ENCODE measurements at places on chromosomes 11 and 22.

DNA sequence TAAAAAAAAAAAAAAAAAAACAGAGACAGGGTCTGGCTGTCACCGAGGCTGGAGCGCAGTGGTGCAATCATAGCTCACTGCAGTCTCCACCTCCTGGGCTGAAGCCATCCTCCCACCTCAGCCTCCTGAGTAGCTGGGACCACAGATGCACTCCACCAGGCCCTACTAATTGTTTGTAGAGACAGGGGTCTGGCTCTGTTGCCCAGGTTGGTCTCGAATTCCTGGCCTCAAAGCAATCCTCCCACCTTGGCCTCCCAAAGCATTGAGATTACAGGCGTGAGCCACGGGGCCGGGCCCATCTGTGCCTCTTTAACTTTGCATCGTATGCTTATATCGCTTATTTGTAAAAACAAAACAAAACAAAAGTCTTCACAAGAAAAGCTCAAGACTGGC, 3.1 kb downstream of the CPT1A start:
- DNase-seq, result no peak

DNA sequence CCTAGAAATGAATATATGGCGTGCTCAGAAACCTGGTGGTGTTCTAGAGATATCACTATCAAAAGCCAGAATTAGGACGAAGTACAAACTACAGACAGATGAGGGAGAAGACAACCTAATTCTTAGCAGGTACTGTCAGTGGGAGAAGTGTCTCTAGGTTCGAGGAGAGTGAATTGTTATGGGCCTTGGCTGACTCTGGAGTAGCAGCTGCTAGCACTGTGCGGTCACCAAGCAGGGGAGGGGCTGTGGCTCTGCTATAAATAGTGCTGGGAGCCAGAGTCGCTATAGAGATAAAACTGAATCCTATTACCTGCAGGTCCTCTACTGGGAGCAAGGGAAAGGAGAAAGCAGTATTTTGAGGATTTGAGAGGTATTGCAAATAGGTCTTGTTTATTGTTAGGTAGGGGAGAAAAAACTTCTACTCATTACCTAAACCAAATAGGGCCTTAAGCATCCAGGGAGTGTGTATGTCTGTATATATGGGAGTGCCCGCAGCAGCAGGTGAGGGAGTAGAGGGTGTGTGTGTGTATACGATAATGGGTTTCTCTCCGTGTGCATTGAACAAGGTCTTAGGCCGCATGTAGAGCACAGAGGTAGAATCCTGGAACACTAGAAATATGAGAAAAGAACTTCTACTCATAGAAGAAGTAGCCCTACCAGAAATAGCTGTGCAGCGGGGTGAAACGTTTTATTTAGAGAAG, 2.2 kb downstream of the MADD start:
- no peak for DNase-seq

- DNase-seq, result no peak
Measured at GRCh38 chr11:120657306-120658070, 145.9 kb downstream of the GRIK4 start.

DNA sequence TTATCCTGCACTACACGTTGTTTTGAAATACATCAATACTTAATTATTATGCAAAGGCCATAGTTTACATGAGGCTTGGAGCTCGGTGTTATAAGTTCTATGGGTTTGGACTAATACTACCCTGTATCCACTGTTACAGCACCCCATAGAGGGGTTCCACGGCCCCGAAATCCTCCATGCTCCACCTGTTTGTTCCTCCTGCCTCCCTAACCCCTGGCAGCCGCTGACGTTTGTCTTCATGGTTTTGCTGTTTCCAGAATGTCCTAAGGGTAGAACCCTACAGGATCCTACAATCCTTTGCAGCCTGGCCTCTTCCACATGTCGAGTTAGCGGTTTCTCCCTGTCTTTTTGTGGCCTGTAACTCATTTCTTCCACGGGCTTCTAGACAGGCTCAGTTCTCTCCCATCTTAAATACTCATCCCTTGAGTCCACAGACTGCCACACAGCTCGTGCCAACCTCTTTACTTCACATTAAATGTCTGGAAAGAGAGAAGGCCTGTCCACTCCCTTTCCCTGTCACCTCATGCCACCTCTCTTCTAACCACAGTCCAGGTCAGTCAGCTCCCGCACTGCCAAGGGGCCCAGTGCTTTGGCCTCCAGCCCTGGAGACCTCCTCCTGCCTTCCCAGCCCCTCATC, 42.4 kb upstream of the TH start:
- DNase-seq, result no peak

DNA sequence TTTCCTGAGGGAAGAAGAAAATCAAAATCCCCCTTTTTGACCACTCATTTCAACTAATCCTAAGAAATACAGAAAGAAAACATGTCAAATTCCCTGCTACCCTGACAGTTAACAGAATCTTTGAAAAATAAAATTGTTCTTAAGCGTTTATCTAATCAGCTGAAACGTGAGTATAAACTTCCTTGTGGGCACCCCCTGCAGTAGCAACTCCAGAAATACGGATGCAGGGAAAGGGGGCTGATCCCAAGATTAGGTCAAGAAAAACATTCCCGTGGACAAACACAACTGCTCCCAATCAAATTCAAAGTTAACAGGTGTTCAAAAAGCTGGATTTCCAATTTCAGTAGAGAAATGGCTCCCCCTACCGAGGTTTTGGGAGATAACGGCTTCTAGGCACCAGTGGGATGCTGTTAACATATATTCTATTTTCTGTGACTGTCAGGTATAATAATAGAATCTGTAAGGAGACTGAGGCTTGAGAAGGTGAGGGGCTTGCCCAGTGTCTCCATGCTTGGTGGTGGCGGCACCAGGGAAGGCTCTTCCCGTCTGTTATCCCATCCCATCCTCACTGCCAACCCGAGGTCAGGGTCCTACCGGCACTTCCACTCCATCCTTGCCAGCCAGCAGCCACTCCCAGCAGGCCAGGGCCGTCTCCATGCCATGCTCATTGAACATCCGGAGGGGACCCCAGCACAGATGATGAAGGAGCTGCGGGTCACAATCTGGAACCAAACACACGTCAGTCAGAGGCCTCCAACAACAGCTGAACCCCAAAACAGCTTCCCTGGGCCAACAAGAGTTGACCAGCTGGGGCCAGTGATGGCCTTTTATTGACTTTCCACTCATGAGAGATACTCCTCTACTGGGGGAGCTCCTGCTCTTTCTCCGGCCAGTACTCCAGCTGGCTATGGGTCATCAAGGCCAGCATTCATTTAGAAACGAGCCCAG, 32.0 kb upstream of the SERPIND1 start:
- no peak for DNase-seq

GRCh38 chr22:32202539-32203180, 2.2 kb downstream of the RFPL2 start:
- no peak for DNase-seq

DNA sequence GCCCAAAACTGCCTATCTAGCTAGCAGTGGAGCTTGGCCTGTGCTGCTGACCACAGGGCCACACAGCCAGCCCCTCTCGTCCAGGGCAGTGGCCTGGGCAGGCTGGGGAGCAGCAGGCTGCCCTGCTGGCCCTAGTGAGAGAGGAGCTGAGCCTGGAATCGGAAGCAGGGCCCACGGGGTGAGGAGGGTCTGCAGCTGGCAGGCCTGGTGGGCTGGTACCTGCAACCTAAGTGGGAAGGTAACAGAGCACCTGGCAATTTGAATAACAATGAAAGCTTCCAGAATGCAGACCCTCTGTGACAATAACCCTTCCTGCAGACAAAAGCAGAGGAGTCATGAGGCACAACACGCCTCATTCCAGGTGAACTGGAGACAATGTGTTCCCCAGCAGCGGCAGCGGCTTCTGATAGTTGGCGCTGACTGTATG, 31.8 kb upstream of the RFPL3 start:
- DNase-seq, result no peak

DNA sequence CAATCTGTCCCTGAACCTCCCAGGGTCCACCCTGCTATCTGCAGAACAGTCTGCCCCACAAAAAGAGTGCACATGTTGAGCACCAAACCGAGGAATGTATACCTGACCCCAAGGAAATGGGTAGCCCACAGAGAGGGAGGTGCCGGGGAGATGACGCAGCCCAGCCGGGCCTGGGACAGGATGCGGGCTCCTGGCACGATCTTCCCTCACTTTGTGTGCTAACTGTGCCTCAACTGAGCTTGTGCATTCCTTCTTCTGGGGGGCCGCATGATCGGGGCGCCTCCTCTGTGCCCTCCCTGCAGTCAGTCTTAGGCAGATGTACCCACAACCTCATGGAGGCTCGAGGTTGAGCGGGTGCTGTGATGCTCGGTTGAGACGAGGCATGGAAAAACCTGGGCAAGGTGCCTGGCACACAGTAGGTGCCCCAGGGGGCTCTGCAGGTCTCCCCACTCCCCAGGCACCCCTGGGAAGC, 2.4 kb downstream of the GAS2L1 start:
- DNase-seq, result peak; percentile 20

- DNase-seq, result no peak
Measured at GRCh38 chr22:37207981-37208380, 4.3 kb downstream of the SSTR3 start.

DNA sequence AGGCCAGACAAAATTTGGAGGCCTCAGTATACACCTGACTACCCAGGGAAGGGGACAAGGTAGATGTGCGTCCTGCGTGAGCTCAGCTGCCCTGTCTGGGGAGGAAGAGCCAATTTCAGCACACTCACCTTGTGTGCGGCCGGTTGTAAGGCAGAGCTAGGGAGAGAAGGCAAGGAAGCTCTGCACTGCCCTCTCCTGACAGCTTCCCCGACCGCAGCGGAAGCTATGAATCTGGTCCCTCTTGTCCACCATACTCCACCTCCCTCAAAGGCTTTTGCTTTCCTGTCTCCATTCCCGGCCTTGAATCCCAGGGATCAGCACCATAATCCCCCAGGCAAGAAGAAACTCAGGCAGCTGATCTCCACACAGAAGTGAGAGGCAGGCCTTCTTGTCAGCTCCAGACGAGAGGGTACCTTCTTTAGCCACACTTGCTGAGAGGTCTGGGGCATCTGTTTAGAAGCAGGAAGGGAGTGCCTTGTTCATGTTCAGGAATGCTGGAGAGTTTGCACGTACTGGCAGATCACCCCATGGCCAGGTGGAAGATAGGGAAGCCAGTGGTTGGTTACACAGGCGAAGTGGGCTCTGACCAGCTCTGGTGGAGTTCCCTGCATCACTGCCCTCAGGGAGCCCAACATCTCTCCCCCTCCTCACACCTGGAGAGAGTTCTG, 62.5 kb downstream of the FEZ1 start:
- DNase-seq, result peak; percentile 31

GRCh38 chr11:116044520-116044919, 540.3 kb upstream of the CADM1 start:
- no peak for DNase-seq

DNA sequence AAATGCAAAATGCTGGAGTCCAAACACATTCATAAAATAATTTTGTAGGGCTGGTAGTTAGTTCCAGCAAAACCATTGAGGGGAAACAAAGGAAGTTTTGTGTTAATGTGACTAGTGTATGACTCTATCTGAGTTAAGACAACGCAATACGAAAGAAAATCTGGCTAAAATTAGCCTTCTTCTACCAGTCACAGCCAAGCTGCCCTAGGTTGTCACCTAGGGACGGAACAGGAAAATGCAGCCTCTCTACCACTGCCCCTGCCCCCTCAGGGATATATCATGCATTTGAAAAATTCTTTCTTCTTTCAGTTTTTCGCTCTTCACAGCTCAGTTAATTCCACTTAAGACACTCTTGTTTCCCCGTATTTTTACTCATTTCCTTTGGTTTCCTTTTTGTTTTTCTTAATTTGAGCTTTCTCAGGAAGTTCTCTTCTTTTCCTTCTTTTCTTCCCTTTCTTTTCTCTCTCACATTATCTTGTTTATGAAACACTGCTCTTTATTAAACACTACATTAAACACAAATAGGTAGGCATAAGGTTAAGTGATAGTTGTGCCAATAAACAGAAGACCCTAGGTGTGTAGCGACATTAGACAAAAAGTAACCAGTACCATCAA, 30.6 kb downstream of the KIRREL3 start:
- no peak for DNase-seq

GRCh38 chr22:32353840-32354239, 3.8 kb upstream of the RFPL3 start:
- DNase-seq, result no peak

GRCh38 chr22:46136486-46137217, 13.7 kb upstream of the PPARA start:
- no peak for DNase-seq

GRCh38 chr11:69099180-69099579, 50.4 kb downstream of the TPCN2 start:
- DNase-seq, result no peak

GRCh38 chr11:128530118-128531074, 57.0 kb downstream of the ETS1 start:
- DNase-seq, result no peak

GRCh38 chr11:111379602-111380136, 594 bp upstream of the POU2AF1 start:
- no peak for DNase-seq

GRCh38 chr22:35708453-35708852, 9.2 kb upstream of the APOL5 start:
- DNase-seq, result no peak

- DNase-seq, result no peak
Measured at GRCh38 chr11:88106666-88107065, 68.6 kb downstream of the RAB38 start.

- DNase-seq, result no peak
Measured at GRCh38 chr11:20658135-20658534, 11.3 kb upstream of the NELL1 start.

- no peak for DNase-seq
Measured at GRCh38 chr22:38623351-38623750, 32.8 kb downstream of the FAM227A start.

DNA sequence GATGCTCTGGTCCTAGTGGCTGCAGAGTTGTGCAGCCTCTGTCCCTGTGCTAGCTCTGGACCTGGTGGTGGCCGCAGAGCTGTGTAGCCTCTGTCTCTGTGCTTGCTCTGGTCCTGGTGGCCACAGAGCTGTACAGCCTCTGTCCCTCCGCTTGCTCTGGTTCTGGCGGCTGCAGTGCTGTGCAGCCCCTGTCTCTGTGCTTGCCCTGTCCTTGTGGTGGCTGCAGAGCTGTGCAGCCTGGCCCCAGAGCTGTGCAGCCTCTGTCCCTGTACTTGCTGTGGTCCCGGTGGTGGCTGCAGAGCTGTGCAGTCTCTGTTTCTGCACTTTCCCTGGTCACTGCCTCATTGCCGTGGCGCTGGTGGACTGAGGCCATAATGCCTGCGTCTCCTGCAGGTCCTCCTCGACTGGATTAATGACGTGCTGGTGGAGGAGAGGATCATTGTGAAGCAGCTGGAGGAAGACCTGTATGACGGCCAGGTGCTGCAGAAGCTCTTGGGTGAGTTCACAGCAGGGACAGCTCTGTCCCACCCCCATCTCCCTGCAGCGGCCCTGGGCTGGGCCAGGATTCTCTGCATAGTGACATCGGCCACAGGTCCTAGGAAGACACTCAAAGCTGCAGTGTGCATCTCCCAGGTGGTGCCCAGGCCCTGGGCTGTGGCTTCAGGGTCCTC, 61.9 kb upstream of the PARVG start:
- DNase-seq, result no peak

- DNase-seq, result no peak
Measured at GRCh38 chr22:27046086-27046485, 388.7 kb downstream of the MIAT start.

- no peak for DNase-seq
Measured at GRCh38 chr22:27730641-27731433, 70.7 kb downstream of the MN1 start.

GRCh38 chr11:129894278-129895125, 876 bp downstream of the NFRKB start:
- DNase-seq, result peak; percentile 16

- no peak for DNase-seq
Measured at GRCh38 chr11:111957663-111958444, 20.7 kb downstream of the DIXDC1 start.

Data from GM12892 (cell line).